Activated naive CD8-positive, alpha-beta T cell treated with anti-CD3 and anti-CD28 coated beads, Interleukin-2, amount 50 U/mL, for 24 hours (primary cell): ENCODE measurements at places on chromosomes 2 and 18.

DNA sequence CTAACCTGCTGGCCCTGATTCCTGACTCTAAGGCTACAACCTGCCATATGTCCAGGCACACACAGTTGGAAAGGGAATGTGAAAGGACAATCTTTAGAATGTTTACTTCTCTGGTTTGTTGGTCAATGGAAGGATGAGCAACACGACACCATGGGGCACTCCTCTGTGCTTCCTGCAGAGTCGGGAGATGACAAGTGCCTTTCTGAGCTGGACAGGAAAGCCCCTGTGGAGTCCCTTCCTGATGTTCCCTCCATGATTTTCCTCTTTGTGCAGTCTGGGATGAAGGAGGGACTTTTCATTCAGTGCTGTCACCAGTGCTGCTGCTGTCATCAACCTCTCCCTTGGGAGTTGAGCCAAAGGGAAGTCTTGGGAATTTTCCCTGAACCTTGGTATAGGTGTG, 22.6 kb upstream of the SERPINB7 start:
- no peaks in the 10 kb centered on the region for H3K4me1 ChIP-seq
- DNase-seq = no peak
- no peaks in the 10 kb centered on the region for H3K27me3 ChIP-seq

DNA sequence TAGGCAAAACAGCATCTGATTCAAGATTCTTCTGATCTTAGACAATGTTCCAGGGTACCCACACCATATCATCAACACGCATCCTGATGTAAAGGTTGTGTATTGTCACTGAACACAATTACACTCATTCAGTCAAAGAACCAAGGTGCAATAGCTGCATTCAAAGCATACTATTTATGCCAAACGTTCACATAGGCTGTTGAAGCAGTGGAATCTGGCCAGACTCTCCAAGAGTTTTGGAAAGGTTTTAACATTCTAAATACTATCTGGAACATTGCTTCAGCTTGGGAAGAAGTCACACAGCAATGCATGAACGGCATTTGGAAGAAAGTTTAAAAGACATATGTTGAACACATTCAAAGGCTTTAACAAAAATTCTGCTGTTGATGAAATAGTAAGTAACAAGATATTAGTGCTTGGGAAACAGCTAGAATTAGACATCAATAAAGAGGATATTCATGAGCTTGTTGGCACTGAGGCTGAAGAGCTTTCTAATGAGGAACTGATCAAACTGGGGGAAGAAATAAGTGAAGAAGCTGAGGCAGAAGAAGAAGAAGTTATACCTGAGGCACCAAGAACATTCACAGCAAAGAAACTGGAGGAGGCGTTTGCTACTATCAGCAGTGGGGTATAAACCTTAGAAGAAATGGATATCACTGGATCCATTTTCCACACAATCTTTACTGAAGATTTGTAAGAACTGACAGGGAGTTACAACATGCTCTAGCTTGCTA, 47.6 kb upstream of the MSH6 start:
- H3K4me1 ChIP-seq = no peaks in the 10 kb centered on the region
- H3K27ac ChIP-seq = no peak overlapping the region
- no peak overlapping the region for H3K4me3 ChIP-seq
- no peak for DNase-seq
- no peaks in the 10 kb centered on the region for H3K27me3 ChIP-seq

DNA sequence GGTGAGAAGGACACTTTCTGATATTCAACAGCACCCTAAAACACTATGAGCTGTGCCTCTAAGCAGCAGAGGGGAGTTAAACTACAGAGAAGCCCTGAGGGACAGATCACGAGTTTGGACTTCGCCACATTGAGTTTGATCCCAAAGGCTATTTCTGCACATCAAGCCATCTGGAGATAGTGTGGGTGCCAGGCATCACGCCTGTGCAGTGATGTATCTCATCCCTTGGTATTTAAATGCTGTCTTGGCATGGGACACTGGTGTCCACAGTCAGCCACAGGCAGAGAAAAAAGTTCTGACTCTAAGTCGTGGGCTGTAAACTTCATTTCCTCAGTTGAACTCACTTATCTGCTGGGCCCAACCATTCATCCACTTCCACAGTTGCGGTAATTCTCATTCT, 742.3 kb upstream of the CELF4 start:
- no peaks in the 10 kb centered on the region for H3K36me3 ChIP-seq
- no peak overlapping the region for H3K4me3 ChIP-seq
- H3K4me1 ChIP-seq = no peaks in the 10 kb centered on the region
- no peak overlapping the region for H3K27ac ChIP-seq
- DNase-seq = no peak

DNA sequence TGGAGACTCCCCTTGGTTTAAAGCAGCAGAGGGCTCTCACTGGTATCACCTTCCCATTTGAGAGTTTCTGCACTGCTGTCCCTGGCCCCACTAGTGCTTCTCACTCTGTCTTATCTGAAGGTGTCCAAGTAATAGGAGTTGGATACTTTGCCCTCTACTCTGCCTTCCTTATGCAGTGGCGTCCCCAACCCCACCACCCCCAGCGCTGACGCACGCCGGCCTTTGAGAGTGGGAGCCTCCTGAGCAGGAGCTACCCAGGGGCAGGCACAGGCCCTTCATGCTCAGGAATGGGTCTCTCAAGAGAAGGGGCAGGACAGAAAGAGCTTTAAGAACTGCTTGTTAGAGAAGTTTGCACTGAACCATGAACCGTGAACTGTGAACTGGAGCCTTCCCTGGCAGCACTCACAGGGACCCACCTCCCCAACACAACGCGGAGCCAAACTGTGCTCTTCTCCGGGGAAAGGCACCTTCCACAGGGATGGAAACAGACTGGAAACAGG, 3.3 kb downstream of the CIB4 start:
- DNase-seq = no peak
- H3K4me3 ChIP-seq = no peak overlapping the region
- no peak overlapping the region for H3K27ac ChIP-seq
- H3K4me1 ChIP-seq = no peaks in the 10 kb centered on the region
- H3K36me3 ChIP-seq = no peaks in the 10 kb centered on the region

DNA sequence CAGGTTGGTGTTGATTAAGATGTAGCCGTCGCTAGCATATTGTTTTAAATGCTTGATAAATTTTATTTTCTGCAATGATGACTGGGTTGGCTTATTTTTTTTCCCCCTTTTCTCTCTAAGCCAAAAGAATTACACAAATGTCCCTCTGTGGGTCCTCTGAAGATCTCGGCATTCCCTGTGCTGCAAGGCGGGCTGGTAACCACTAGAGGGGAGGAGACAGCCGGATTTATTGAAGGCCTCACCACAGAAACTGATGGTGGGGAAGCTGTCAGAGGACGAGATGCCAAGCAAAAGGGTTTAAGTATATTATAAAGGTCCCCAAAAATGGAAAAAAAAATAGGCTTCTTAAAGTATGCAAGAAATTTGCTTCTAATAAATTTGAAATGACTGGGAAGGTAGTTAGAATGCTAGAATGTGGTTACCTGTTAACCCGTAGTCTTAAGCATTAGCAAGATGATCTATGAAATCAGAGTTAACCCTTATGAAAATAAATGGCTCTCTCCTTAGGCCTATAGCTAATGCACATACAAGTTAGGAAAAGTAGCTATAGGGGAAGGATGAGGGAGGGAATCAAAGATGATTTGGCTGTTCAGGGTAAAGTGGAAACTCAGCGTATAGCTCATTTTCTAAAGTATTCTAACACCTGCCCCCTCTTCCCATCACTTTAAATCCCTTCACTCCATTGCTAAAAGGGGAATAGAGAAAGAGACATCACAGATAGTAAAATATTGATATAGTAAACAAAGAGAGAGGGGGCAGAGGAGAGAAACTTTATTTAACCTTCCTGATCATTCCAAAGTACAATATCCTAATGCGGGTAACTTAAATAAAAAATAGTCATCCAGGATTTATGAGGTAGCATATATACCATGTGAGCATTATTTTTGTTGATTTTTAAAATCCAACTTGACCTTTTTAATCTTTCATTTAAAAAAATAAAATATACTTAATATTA, 894.5 kb upstream of the POU3F3 start:
- H3K27me3 ChIP-seq = no peaks in the 10 kb centered on the region
- no peaks in the 10 kb centered on the region for H3K36me3 ChIP-seq
- H3K4me3 ChIP-seq = no peak overlapping the region
- DNase-seq = no peak
- no peaks in the 10 kb centered on the region for H3K4me1 ChIP-seq

- H3K36me3 ChIP-seq = no peaks in the 10 kb centered on the region
- H3K27me3 ChIP-seq = peaks cover 2% of the 10 kb centered on the region
- H3K4me3 ChIP-seq = no peak overlapping the region
- no peaks in the 10 kb centered on the region for H3K4me1 ChIP-seq
- DNase-seq = no peak
These were observed 214.4 kb upstream of the TMEM200C start for GRCh38 chr18:6109743-6110142.

GRCh38 chr18:13447621-13448334, 229.2 kb downstream of the LDLRAD4 start:
- no peaks in the 10 kb centered on the region for H3K27me3 ChIP-seq
- H3K36me3 ChIP-seq = no peaks in the 10 kb centered on the region
- H3K27ac ChIP-seq = no peak overlapping the region
- peaks cover 22% of the 10 kb centered on the region for H3K4me1 ChIP-seq

DNA sequence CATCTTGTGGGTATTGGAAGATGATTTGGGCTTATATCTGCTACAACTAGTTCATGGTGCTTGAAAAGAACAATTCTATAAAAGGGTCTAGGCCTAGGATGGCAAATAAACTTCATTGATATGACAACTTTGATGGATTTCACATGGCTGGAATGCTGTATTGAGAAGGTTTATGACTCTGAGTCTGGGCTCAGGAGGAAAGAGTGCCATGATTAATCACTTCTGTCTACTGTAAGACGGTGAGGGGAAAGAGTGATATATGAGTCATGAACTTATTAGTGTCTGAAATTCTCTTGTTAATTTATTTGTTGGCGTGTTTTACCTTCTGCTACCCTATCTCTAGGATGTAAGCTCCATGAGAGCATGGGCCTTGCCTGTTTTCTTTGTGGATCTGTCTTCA, 17.0 kb upstream of the ADCYAP1 start:
- H3K4me3 ChIP-seq = no peak overlapping the region
- H3K27me3 ChIP-seq = no peaks in the 10 kb centered on the region
- DNase-seq = no peak
- H3K4me1 ChIP-seq = no peaks in the 10 kb centered on the region
- no peak overlapping the region for H3K27ac ChIP-seq
- H3K36me3 ChIP-seq = no peaks in the 10 kb centered on the region

DNA sequence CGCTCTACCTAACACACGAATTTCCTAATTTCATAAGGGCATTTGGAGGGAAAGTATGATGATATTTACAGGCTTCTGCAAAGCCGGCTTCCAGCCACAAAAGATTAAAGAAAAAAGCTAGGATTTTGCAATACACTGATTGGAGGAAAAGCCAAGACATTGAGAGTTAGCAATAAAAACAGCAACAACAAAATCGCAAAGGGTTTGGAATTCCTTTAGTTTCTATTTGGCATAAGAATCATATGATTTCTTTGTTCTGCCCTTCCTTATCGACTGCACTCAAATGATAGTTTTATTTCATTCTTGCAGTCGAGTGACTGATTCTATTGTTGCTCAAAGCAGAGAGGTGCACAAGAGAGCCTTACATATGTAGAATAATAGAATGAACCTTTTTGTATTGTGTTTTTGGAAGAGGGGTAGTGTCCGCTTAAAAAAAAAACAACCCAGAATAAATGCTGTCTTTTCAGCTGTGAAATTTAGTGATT, 3.9 kb upstream of the ZNF532 start:
- no peak overlapping the region for H3K4me3 ChIP-seq
- no peak for DNase-seq
- no peak overlapping the region for H3K27ac ChIP-seq
- H3K36me3 ChIP-seq = no peaks in the 10 kb centered on the region

DNA sequence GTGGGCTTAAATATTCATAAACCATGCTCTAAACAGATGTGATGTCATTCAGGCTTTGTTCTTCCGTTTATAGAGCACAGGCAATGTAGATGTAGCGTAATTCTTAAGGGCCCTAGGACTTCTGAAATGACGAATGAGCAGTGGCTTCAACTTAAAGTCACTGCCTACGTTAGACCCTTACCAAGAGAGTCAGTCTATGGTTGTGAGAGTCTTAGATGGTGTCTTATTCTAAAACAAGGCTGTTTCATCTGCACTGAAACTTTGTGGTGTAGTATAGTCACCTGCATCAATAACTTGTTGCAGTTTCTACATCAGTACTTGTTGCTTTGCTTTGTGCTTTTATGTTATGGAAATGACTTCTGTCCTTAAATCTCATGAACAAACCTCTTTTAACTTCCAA, 56.0 kb downstream of the PIK3C3 start:
- H3K27me3 ChIP-seq = no peaks in the 10 kb centered on the region
- peaks cover 46% of the 10 kb centered on the region for H3K36me3 ChIP-seq
- H3K27ac ChIP-seq = no peak overlapping the region
- H3K4me1 ChIP-seq = peaks cover 10% of the 10 kb centered on the region
- DNase-seq = no peak

DNA sequence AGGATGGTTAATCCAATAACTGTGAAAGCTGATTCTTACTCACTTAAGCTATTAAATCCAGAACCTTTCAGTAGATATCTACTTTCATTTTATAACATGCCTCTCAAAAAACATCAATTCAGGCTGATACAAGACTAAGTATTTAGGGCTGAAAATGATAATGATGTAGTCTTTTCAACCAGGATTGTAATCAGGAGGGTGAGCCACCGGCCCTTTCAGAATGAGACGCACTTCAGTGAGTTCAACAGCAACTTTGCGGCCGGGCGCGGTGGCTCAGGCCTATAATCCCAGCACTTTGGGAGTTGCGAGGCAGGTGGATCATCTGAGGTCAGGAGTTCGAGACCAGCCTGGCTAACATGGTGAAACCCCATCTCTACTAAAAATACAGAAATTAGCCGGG, 30.4 kb downstream of the RBMS1 start:
- no peaks in the 10 kb centered on the region for H3K27me3 ChIP-seq
- H3K36me3 ChIP-seq = peaks cover 3% of the 10 kb centered on the region
- H3K4me1 ChIP-seq = peaks cover 34% of the 10 kb centered on the region
- H3K27ac ChIP-seq = no peak overlapping the region
- no peak for DNase-seq

- no peak overlapping the region for H3K27ac ChIP-seq
- no peak for DNase-seq
- H3K4me3 ChIP-seq = no peak overlapping the region
- H3K27me3 ChIP-seq = no peaks in the 10 kb centered on the region
- H3K36me3 ChIP-seq = no peaks in the 10 kb centered on the region
These were observed 31.4 kb upstream of the DARS1 start for GRCh38 chr2:136016836-136017235.

GRCh38 chr18:76953156-76953555, 130.8 kb downstream of the ZNF236 start:
- H3K36me3 ChIP-seq = peaks cover 31% of the 10 kb centered on the region
- H3K4me1 ChIP-seq = peaks cover 7% of the 10 kb centered on the region
- H3K27ac ChIP-seq = no peak overlapping the region
- H3K4me3 ChIP-seq = no peak overlapping the region

- no peak for DNase-seq
- no peak overlapping the region for H3K4me3 ChIP-seq
- no peaks in the 10 kb centered on the region for H3K36me3 ChIP-seq
- H3K4me1 ChIP-seq = no peaks in the 10 kb centered on the region
- H3K27ac ChIP-seq = no peak overlapping the region
These were observed 69.0 kb downstream of the OSBPL6 start for GRCh38 chr2:178263159-178263860.

GRCh38 chr2:15163326-15163725, 397.8 kb downstream of the NBAS start:
- peaks cover 11% of the 10 kb centered on the region for H3K36me3 ChIP-seq
- H3K27me3 ChIP-seq = no peaks in the 10 kb centered on the region
- no peak for DNase-seq
- peaks cover 6% of the 10 kb centered on the region for H3K4me1 ChIP-seq
